ENCODE measurements at places on chromosomes 3 and 15.

DNA sequence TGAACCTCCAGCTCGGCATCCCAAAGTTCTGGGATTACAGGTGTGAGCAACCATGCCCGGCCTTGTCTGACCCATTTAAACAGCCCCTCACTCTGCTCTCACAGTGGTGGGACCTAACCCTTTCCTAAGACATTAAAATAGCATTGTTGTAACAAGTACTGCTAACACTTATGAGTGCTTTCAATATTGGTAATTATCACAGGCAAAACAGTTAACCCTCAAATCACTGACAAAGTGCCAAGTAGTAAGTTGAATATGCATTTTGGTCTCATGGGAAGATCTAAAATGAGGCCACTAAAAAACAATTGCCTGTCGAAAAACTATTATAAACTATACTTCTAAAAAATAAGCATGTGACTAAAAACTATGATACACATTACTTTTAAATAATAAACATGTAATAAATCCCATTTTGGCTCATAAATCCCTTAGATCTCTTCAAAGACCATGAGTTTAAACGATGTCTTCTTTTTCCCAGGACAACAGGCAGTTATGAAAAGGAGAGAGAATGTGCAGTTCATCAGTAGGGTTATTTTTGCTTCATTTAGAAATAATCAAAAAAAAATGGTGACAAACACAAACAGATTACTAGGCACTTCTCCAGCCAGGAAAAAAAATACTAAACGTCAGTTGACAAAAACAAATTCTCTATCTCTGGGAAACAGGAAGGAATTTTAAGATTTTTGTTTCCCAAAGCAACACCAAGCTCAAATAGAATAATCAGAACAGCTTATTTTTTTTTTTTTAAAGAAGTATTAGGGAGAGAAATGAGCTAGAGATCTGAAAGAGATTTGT, 95.4 kb downstream of the RFTN1 start:
- DNase-seq: no peak

GRCh38 chr15:78213425-78213750, 21.0 kb downstream of the ACSBG1 start:
- no peak for DNase-seq

DNA sequence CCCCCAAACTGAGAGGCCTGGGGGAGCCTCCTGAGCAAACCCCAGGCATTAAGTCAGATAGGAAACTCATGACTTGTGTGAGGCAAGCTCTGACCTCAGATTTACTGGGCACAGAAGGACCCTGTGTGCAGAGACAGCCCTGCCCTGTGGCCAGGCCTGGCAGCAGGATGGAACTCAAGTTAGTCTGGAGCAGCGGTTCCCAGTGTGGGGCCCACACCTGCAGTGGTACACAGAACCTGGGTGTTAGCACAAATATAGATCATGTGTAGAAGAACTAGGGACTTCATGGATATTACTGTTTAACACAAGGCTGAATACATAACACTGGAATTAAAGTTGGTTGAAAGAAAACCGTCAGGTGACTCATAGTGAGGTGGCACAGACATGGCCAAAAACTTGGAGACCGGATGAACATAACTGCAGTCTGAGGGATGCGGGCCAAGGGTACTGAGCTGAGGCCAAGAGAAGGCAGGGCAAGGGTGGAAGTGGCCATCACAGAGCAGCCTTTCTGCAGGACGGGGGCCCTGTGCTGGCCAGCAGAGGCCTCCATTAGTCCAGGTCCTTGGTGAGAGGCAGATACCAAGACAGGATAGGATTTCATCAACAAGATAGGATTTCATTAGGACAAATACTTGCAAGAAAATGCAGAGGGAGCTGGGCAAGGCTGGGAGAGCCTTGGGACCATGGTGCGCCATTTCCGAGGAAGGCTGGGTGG, 40.9 kb downstream of the IRAK2 start:
- no peak for DNase-seq

DNA sequence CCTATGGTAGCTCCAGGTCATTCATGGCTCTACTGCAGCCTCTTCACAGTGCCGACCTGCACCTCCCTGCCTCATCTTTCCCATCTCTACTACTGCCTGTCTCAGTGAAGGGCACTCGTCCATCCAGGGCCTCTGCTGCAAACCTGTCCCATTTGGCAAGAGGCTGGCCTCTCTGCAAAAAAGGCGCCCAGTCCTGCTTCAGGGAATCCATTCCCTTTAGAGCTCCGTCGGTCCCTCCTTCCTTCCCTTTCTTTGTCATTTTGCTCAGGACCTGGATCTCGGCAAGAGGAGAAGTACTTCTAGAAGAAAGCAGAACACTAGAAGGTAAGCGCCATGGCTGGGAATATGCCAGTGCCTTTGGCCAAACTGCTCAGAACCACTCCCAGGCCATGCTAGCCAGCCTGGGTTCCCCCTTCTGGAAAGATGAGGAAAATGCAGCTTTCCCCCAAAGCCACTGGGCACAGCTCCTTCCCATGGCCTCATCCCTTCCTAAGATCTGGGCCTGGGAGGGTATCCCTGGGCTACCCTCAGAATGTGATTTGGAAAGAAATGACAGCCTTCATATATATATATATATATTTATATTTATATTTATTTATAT, 6.4 kb upstream of the ISL2 start:
- no peak for DNase-seq

- no peak for DNase-seq
Observed at GRCh38 chr3:173913397-173913796, 515.9 kb downstream of the NLGN1 start.

GRCh38 chr3:52978109-52978754, 67.6 kb downstream of the SFMBT1 start:
- no peak for DNase-seq

- DNase-seq: no peak
Observed at GRCh38 chr3:9105421-9105820, 142.1 kb upstream of the RAD18 start.

DNA sequence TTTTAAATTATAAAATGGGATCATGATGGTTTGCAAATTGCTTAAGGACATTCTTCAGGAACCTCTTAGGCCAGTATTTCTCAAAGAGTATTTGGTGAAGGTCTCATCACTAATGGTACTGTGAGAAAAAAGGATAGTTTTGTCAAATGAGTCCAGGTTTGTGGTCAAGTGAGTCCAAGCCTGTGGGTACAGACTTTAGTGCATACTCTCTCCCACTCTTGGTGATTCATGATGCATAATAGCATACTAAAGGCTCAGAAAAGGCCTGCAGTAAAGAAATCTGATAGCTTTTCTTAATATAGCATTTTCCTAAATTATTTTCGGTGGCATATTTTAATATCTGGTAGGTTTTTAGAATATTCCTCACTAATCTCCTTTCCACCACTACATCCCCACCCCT, 20.0 kb downstream of the BOC start:
- no peak for DNase-seq

DNA sequence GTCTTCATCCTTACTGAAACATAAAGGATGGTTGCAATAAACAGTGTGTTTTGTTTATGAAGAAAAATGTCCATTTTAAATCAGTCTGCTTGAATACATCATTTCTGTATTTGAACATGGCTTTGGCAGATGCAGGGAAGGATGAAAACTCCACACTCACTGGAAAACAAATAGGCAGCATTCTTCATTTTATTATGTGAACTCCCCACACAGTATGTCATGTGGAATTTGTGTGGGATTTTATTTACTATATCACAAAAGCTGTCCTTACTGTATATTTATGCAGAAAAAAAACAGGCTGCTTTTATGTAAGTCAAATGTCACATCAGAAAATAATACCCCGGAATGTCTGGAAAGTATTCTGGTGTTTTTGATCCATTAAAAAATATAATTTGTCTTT, 44.1 kb upstream of the TJP1 start:
- DNase-seq: no peak

DNA sequence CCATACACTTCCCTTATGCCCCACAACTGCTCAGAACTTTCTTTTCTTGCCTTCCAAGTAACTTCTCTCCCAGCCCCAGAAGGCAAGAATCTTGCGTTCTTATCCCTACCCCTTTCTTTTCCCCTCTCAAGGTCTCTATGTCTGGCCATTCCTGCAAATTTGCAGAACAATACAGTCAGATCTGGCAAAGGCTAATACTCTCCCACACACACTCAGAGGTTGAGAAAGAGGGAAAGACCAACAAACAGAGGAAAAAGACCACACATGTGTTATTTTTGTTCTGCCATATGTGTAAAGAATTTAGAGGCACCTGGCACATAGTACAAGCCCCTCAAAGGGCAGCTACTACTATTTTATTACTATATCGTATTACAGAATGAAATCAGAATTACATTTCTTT, 25.7 kb downstream of the GJD2 start:
- no peak for DNase-seq

DNA sequence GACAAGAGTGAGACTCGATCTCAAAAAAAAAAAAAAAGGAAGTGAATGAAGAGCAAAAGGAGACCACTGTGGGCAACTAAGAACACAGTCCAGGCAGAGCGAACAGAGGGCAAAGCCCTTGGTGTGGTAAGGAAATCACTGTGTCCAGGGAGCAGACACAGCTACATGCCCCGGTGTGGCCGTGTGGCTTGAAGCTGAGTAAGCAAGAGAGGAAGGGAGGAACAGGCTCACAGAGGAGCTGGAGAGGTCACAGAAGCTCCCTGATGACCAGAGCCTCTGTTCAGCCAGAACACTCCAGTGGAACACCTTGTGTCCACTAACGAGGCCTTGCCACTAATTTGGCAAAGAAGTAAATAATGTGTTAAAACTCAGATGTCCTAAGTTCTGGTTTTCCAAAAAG, 60.6 kb upstream of the GATA2 start:
- no peak for DNase-seq

GRCh38 chr15:26721232-26721967, 51.5 kb downstream of the GABRB3 start:
- no peak for DNase-seq

DNA sequence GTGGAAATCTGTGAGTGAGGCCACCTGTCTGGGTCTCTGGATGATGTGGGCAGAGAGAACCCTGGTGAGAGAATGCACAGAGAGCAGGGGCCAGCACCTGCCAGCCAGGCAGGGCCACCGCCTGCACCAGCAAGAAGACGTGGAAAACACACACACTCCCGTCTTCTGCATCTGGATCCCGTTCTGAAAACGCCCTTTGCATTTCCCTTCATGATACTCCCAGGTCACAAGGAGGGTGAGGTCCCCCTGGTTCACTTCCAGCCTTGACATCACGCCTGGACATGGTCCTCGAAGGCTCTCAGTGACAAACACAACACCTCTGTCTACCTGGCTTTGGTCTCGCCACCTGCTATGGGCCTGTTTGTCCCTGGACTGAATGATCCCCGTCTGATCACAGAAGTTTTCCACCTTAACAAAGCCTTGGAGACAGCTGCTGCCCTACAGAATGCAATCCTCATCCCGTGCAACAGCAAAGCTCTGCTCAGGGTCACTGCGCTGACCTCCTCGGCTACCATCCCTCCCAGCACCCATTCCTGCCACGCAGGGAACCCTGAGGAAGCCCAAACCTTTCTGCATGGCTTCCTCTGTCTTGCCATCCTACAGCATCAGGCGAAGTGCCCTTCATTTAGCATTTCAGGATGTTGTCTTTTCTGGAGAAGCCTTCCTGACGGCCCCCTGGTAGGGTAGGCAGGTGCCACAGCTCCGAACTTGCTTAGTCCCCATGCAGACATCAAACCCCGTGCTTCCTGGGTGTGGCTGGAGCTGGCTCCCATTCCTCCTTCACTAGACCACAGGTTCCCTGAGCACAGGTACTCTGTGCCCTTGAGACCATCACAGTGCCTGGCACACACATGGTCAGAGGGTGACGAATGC, 122.5 kb downstream of the ATP10A start:
- DNase-seq: no peak

DNA sequence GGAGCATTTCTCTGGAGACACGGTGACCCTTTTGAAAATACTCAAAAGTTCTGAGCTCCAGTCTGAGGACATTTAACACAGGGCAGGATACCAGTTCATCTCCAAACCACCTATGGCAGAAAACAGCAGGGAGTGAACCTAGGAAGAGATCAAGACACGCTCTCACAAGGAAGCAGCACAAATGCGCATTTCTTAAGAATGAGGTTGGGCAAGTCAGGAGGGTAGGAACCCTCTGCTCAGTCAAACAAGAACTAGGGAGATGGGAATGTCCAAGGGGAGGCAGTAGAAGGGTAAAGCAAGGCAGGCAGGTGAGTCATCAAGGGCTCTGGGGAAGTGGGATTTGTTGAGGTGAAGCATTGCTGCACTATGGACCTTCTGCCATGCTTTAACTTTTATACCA, 60.3 kb upstream of the PSMD6 start:
- DNase-seq: no peak

DNA sequence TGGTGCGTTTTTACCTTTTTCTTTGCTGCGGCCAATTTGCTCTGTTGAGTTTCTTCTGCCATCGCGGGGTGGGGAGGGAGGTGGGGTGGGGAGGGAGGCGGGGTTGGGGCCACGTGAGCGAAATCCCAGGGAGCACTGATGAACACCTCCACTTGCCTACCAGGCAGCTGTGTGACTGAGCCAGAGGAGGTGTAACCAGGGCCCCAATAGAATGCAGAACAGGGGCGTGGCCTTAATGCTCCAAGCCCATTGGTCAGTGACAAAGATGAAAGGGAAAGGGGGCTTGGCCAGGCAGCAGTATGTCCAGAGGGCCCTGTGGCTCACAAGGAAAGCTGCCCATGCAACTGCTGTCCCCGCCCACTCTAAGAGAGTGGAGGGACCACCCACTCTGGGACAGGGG, 21.4 kb upstream of the OR4F6 start:
- DNase-seq: no peak

GRCh38 chr15:27563765-27564370, 535.2 kb downstream of the OCA2 start:
- DNase-seq: no peak

DNA sequence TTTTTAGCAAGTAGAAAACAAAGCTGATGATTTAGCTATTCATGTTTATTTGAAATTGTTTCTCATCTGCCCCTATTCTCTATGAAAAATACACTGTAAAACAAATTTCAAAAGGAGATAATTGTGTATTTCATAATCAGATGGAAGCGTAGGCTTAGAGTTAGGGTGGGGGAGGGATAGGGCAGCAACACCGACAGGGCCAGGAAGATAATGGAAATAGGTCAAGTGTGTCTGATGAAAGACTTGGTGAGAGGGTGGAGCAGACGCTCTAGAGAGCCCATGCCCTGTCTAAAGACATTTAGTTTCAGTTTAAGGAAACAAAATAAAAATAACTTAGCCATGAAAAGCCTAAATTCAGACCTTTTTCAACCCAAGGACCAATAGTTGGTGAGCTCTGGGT, 51.6 kb upstream of the ARL6 start:
- DNase-seq: no peak

- DNase-seq: no peak
Observed at GRCh38 chr3:53159156-53160060, 1.6 kb upstream of the PRKCD start.

- no peak for DNase-seq
Observed at GRCh38 chr3:14663396-14664135, 11.4 kb upstream of the C3orf20 start.

- DNase-seq: no peak
Observed at GRCh38 chr3:149414557-149415231, 37.2 kb upstream of the TM4SF1 start.
